Activated CD4-positive, alpha-beta memory T cell treated with anti-CD3 and anti-CD28 coated beads, Interleukin-2, amount 10 ng/mL, durations not matched to agents 7 days and 5 days (primary cell): ENCODE measurements at places on chromosomes 7 and 10. TPM values are rescaled to one million over a fixed set of nuclear protein-coding genes. Genes with fewer than 3 reads are reported as not detected.

DNA sequence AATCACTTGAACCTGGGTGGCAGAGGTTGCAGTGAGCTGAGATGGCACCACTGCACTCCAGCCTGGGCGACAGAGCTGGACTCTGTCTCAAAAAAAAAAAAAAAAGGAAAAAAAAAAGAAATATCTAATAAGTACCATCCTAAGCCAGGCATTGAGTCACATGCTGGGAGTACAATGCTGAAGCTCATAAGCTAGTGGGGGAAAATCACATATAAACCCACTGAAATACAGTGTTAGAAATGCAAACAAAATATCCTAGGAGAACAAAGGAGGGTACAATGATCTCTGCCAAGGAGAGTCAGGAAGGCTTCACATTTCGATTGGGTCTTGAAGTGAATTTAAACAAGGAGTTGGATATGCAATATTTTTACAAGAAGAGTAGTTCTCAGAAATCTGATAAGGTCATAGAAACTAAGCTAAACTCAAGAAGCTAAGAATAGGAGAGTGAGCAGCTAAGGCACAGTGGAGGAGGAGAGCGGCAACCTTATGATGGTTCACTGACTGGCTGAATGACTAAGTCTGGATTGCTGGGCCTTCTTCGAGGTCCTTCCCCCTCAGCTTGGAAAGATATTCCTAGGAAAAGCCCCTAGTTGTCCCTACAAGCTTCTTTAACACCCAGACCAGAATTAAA is 115.5 kb downstream of the PHTF2 start:
- no peaks in the 10 kb centered on the region for H3K27me3 ChIP-seq
- DNase-seq: no peak
- H3K4me3 ChIP-seq: peak overlapping the region; percentile 2
- H3K27ac ChIP-seq: peak overlapping the region; percentile 67
- peaks cover 39% of the 10 kb centered on the region for H3K36me3 ChIP-seq

The OR2A42 gene
- total RNA-seq: not detected

DNA sequence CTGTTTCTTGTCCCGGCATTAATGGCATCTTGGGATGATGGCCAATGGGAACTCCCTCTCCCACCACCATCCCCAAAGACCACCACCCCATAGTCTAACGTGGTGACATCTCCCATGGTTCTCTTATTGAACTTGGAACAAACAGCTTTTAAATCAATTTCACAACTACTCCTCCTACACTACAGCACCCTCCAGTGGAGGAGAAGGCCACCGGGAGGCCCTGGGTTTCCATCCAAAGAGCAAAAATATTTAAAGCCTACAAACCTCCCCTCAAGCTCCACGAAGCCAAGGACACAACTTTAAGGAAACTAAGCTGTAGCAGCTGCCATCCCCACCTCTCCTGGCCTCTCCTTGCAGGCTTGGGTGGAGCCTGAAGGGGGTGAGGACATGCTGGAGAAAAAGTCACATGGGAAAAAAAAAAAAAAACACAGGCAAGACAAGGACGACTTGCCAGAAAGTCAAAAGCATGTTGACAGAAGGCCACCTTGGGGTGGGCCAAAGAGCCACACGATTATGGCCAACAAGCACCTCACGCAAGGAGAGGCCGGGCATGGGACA is 94.0 kb upstream of the LANCL2 start:
- H3K4me3 ChIP-seq: no peak overlapping the region
- DNase-seq: no peak
- H3K36me3 ChIP-seq: no peaks in the 10 kb centered on the region
- H3K27me3 ChIP-seq: peaks cover 14% of the 10 kb centered on the region

- no peak for DNase-seq
- H3K4me1 ChIP-seq: no peaks in the 10 kb centered on the region
- no peaks in the 10 kb centered on the region for H3K36me3 ChIP-seq
- no peaks in the 10 kb centered on the region for H3K27me3 ChIP-seq
- no peak overlapping the region for H3K4me3 ChIP-seq
These were observed 728.3 kb downstream of the SORCS1 start for GRCh38 chr10:106436123-106436715.

The CACNA2D1 gene
- not detected for total RNA-seq

DNA sequence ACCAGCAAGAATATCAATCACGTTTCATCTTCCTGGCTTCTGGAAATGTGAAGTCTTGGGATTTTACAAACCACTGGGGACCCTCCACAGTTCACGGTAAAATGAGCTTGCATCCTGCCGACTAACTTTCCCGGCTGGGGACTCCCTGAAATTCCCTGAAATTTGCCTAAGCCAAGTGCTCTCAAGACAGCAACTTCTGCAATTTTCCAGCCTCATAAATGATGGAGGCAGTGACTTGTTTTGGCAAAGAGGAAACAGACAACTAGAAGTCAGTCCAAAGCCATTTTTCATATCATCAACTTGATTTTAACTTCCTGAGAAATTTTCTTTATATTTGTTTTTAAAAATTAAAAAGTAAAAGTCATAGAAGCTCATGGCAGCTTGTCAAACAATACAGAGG is 212.3 kb downstream of the FANK1 start:
- H3K4me1 ChIP-seq: no peaks in the 10 kb centered on the region
- DNase-seq: no peak
- no peak overlapping the region for H3K4me3 ChIP-seq
- no peaks in the 10 kb centered on the region for H3K36me3 ChIP-seq
- H3K27me3 ChIP-seq: no peaks in the 10 kb centered on the region

- H3K4me3 ChIP-seq: no peak overlapping the region
- no peak overlapping the region for H3K27ac ChIP-seq
- no peaks in the 10 kb centered on the region for H3K27me3 ChIP-seq
- no peak for DNase-seq
- H3K36me3 ChIP-seq: no peaks in the 10 kb centered on the region
These were observed 32.7 kb downstream of the DPYSL4 start for GRCh38 chr10:132219486-132219885.

DNA sequence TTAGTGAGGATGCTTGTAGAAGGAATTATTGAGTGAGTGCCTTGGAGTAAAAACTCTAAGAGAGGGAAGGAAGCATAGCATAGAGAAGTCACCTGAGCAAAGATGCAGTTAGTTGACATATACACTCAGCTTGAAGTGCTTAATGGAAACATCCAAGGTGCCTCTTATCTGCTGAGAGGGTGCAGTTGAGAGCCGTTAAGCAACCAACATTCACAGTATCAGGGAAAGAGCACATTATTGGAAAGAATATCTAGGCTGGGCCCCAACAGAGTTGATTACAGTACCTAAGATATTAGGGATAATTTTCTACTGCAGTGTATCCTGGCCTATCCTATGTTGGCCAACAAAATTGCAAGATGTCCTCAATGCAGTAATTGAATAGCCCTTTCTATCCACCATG is 302.0 kb downstream of the ETV1 start:
- no peak overlapping the region for H3K27ac ChIP-seq
- no peaks in the 10 kb centered on the region for H3K36me3 ChIP-seq
- H3K27me3 ChIP-seq: no peaks in the 10 kb centered on the region
